T-cell (primary cell): ENCODE measurements at places on chromosomes 6 and 20. TPM values are rescaled to one million over a fixed set of nuclear protein-coding genes. Genes with fewer than 3 reads are reported as not detected.

GRCh38 chr20:44208165-44208564, 2.4 kb downstream of the OSER1 start:
- no peaks in the 10 kb centered on the region for H3K27me3 ChIP-seq
- DNase-seq = no peak
- no peak overlapping the region for H3K27ac ChIP-seq
- no peak overlapping the region for H3K4me3 ChIP-seq

DNA sequence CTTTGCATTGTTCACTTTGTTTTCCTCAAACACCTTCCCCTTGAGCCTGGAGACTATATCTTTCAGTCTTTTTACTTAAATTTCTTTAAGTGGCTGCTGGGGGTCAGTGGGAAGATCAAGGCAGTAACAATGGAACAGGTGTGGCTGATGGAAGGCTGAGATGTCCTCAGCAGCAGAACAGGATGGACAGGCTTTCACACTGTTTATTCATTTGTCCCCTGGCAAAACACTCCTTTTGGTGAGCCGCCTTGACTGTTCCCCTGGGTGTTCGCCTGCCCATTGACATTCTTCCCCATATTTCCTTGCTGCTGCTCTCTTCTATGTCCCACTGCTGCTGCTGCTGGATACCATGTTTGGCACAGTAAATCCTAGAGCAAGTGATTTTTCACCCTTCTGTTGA, 38.1 kb downstream of the RNF144B start:
- H3K27me3 ChIP-seq = no peaks in the 10 kb centered on the region
- no peak overlapping the region for H3K27ac ChIP-seq
- no peak for DNase-seq
- no peak overlapping the region for H3K4me3 ChIP-seq
- H3K4me1 ChIP-seq = no peaks in the 10 kb centered on the region
- H3K36me3 ChIP-seq = no peaks in the 10 kb centered on the region

- no peaks in the 10 kb centered on the region for H3K36me3 ChIP-seq
- H3K4me3 ChIP-seq = no peak overlapping the region
- no peaks in the 10 kb centered on the region for H3K4me1 ChIP-seq
- H3K27ac ChIP-seq = no peak overlapping the region
- DNase-seq = no peak
- no peaks in the 10 kb centered on the region for H3K27me3 ChIP-seq
These were observed 269.8 kb downstream of the HACE1 start for GRCh38 chr6:104589940-104590339.

Gene NFKBIL1
- 6.9 TPM for total RNA-seq

Gene RUNX2
- 14.4 TPM for total RNA-seq
